ENCODE measurements at places on chromosomes 4 and X.

DNA sequence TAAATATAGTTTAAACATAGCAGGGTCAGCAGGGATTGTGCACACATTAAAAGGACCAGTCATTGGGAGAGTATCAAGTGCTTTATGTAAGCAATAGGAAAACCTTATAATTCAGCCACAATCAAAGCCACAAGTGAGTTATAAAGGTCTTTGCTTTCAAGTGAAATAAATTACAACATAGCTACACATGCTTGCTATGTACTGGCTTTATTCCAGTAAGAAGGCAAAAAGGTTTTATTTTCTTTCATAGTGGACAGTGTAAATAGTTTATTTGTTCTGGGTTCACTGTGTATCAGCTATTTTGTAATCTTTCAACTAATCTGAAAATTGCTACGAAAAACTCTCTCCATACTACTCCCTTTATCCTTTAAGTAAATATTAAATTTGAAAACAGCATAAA lies 691.4 kb downstream of the PCDH7 start:
- DNase-seq, result no peak

- DNase-seq, result peak; percentile 11
Observed at GRCh38 chrX:51332188-51332942, at the start of gene NUDT10. TSS of gene NUDT10 (plus strand) at chrX:51332822. CDS start at chrX:51332966, 144 bp downstream.

DNA sequence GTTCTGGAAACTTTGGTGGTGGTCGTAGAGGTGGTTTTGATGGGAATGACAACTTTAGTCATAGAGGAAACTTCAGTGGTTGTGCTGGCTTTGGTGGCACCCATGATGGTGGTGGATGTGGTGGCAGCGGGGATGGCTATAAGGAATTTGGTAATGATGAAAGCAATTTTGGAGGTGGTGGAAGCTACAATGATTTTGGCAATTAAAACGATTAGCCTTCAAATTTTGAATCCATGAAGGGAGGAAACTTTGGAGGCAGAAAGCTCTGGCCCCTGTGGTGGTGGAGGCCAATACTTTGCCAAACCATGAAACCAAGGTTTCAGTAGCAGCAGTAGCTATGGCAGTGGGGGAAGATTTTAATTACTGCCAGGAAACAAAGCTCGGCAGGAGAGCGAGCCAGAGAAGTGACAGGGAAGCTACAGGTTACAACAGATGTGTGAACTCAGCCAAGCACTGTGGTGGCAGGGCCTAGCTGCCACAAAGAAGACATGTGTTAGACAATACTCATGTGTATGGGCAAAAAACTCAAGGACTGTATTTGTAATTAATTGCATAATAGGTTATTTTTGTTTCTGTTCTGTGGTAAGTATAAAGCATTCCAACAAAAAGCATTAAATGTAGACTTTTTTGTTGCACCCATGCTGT lies 23.2 kb upstream of the SOD3 start:
- DNase-seq, result no peak

GRCh38 chr4:2062808-2063524 lies 3.8 kb downstream of the NAT8L start:
- DNase-seq, result no peak

GRCh38 chrX:15072259-15072658 lies 197.6 kb downstream of the ASB9 start:
- DNase-seq, result no peak

DNA sequence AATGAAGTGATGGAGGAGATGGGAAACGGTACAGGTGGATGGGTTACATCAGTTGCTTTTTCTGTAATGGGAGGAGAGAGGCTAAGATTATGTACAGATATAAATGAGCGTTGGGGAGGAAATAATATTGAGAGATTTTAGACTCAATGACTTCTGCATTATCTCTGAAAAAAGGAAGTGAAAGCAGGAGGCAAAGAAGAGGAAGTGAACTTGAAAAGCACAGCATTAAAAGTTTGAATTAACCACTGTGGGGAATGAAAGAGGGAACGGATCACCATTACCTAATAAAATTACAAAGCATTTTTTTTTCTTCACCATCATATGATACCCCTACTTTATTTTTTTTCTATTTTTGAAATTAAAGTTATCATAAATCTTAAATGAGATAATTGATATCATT lies 1025.5 kb downstream of the RPA4 start:
- no peak for DNase-seq

GRCh38 chr4:168057412-168057811 lies 34.9 kb upstream of the ANXA10 start:
- no peak for DNase-seq

DNA sequence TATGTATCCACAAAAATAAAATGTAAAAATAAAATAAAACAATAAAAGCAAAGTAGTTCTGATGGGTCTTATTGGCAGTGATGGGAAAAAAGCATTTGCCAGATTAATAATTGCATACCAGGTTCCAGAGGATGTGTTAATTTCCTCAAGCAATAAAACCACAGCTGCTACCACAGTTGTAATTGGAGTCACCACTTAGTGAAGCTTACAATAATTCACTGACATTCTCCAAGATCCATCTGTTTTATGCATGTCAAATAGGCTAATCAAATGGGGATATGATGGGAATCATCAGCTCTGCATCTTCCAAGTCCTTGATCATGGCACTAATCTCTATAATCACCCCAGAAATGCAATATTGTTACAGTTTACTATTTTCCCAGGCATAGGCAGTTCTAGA lies 123.5 kb upstream of the EMCN start:
- DNase-seq, result no peak

DNA sequence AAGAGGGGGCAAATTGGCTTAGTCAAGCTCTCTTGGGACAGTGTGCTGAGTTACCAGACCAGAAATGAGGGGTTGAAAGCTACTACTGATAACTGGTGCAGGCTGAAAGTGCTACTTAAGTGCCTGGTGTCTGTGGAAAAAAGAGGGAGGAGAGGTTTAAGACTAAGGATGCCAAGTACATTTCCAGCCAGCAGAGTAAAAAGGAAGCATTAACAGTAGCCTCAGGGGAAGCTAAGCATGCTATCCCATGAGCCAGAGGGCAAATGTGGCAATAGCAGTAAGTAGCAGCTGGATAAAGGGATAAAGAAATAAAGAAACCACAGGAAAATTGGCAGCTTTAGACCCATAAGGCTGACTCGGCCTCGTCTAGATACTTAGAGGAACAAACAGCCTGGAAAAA lies 196.3 kb upstream of the MAB21L2 start:
- DNase-seq, result no peak

GRCh38 chr4:47640911-47641310 lies 155.8 kb downstream of the ATP10D start:
- no peak for DNase-seq

DNA sequence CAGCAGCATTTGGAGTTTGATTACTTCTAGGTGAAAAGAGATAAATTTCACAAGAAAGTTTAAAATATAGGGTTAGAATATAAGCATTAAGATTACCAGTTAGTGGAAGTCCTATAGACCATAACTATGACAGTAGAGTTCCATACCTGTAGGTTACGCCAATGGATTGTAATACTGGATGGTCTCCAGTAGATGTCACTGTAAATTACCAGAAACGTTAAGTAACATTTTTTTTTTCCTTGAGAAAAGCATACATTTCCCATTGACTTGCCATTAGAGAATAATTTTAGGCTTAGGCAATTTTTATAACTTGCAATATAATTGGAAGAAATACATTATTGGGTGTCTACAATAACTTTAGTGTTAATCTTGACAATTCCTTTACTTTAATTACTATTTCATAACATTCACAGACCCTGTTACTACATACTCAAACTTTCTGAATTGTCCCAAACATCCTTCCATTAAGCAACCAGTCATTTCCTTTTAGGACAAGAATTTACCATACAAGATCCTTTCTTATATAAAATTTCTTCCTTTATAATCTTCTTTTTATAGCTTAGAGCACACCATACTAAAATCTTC lies 304.1 kb upstream of the TECRL start:
- no peak for DNase-seq

GRCh38 chr4:168501407-168501806 lies 4.6 kb downstream of the PALLD start:
- DNase-seq, result no peak

DNA sequence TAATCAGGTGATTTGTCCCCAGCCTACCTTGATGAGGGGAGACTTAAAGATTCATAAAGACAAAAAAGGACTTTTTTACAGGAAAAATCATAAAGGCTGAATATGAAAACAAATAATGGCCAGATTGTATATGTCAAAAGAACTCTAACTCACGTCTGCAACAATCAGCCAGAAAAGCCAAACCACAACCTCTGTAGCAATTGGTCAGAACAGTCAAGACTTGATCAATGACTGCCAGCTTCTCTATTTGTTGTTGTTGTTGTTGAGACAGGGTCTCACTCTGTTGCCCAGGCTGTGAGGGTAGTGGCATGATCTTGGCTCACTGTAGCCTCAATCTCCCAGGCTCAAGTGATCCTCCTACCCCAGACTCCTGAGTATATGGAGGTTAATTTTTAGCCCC lies 35.9 kb upstream of the PPA2 start:
- no peak for DNase-seq

DNA sequence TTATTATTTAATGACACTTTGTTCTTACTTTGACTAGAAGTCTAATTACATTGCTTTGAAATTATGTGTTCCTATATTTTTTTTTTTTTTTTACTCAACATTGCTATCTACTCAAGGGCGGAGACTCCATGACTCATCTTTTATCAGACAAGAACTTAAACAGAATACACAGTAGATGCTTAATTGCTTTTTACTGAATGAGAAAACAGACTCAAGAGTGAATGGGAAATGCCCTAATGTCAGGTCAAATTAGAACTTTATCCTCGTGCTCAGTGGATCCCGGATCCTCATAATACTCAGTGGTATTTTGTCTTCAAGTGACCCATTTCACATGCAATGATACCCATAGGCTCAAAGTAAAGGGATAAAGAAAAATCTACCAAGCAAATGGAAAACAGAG lies 954.5 kb upstream of the IGFBP7 start:
- no peak for DNase-seq

- no peak for DNase-seq
Observed at GRCh38 chr4:37803348-37803973, 23.0 kb upstream of the PGM2 start.

GRCh38 chrX:75273483-75273882 lies 402 bp upstream of the UPRT start:
- no peak for DNase-seq

DNA sequence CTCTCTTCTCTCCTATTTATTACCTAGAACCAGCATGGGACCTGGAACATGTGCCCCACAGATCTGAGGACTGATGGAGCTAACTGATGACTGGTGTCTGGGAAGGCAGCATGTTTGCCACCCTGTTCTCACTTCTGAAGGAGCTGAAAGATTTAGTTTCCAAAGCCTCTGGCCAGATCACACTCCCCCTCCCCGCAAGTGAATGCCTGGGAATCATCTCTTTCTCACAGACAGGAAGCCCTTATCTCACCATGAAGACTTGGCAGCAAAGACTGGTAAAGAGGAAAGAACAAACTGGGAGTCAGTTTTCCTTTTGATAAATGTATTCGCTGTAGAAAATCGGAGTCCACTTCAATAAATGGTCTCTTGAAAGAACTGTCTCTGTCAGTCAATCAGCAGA lies 21.0 kb upstream of the PCYT1B start:
- DNase-seq, result no peak

DNA sequence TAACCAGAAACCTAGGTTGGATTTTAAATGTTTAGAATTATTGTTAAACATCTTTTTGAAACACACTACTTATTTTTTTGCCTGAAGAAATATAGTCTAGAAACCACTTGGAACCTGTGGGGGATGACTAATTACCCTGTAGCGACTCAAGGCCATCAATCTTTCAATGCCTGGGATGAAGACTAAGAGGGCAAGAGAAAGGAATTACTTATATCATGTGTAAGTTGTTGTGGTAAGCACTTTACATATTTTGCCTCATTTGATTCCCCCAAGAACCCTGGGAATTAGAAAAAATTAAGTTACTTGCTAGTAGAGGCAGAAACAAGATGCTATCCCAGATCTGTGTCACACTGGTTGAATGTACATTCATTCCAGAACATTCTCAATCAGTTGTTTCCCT lies 170.9 kb upstream of the GRIA3 start:
- DNase-seq, result no peak

- no peak for DNase-seq
Observed at GRCh38 chr4:22668702-22669101, 24.0 kb upstream of the GBA3 start.

DNA sequence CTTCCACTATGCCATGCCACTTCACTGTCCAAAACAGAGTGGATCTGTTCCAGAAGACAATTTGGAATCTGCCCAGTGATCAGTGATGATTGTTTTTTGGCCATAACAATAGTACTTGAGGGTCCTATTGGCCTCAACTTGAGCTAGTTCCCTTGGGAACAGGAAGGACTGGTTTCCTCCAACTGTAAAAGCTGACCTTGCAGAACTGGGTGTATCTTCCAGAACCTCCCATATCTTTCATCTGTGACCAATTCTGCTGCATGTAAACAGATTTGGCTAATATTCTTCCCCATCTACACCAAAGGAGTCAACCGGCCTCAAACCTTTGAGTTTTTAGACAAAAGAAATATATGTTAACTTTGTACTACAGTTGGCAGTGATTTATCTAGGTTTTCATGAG lies 165.1 kb upstream of the TRPC5 start:
- DNase-seq, result no peak

GRCh38 chr4:38621028-38621684 lies 42.8 kb upstream of the KLF3 start:
- DNase-seq, result no peak

DNA sequence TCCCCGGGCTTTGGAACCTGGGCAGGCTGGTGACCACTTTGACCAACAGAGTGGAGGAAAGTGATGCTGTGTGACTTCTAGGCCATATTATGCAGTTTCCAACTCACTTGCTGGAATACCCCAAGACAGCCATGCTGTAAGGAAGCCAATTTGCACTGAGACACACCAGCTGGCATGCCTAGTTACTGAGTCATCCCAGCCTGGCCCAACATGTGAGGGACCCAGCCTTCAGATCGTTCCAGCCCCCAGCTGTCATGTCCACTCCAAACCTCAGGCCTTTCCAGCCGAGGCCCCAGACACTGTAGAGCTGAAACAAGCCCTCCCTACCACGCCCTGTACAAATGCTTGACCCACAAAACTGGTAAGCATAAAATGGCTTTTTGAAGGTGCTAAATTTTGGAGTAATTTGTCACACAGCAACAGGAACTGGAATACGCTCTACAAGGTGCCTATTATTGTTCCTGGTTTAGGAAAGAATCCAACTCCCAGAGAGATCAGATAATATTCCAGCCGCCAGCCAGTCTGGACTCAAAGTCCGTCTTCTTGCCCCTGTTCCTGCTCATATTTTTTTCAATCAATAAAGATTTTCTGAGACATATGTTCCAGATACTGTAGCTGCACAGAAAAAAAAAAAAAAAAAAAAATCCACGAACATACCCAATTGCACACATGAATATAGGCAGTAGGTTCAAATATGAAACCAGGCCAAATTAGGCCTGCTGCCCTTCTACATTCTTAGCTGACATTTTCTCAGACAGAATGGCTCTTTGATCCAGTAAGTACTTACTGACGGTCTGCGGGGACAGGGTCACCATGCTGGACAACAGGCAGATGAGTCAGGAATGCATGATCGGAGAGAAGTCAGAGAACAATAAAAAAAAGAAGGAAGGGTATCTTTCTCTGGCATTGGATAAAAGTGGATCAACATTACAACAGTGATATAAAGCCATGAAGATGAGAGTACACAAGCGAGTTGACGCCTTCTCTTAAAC lies 35.1 kb downstream of the SH3KBP1 start:
- DNase-seq, result no peak

GRCh38 chrX:69027181-69028005 lies 137.9 kb downstream of the PJA1 start:
- DNase-seq, result no peak
